A172 (cell line): ENCODE measurements at places on chromosomes 13 and 19.

DNA sequence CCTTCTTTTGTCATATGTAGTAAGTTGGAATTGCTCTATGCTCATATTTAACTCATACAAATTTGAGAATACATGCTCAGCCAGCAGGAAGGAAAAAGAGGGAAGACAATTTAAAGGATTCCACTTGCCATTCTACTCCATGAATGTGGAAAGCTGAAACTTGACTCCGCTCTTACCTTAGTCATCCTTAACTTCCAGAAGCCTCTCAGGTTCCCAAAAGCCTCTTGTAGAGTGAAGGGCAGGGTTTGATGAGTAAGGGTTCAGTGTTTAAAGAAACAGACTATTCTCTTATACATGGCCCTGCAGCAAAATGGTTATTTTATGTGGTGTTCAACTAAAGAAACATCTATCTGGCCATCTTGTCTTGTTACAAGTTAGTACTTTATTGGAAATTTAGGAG is 27.1 kb downstream of the FAM124A start:
- DNase-seq, result no peak

DNA sequence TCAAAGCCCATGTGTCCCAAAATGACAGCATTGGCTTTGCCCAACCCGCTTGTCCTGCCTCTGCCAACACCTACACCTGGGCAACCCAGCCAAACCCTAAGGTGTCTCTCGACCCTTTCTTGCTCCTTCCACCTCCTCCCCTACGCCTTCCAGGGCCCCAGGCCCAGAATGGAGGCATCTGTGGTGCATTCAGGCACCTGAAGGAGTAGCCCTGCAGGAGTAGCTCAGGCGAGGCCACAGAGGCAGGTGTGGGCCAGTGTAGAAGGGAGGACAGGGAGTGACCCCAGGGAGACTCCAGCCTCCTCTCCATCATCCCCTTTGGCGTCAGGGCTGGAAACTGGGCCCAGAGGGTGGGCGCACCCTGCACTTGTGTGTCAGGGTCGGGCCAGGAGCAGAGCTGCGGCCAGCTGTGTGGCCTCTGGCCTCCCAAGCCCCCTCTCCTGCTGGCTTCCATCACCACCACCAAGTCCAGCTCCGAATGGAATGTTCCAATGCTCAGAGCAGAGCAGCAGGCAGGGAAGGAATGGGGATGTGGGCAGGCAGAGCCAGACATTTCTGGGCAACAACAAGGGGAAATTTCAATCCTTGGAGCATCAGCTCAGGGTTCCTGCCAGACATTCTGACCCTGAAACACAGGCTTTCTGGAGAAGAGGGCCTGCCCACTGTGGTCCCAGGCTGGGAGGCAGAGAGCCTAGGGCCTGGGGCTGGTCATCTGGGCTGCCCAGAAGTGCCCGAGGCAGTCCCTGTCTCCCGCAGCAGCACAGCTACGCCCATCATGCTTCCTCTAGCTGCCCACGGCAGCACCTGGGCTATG is 16.4 kb downstream of the PLEKHF1 start:
- DNase-seq, result no peak

GRCh38 chr13:36431204-36432105 is 840 bp upstream of the CCNA1 start:
- no peak for DNase-seq

GRCh38 chr13:101738336-101738735 is 285.9 kb downstream of the ITGBL1 start:
- DNase-seq, result no peak

GRCh38 chr13:111923991-111924677 is 142.8 kb upstream of the SOX1 start:
- no peak for DNase-seq

DNA sequence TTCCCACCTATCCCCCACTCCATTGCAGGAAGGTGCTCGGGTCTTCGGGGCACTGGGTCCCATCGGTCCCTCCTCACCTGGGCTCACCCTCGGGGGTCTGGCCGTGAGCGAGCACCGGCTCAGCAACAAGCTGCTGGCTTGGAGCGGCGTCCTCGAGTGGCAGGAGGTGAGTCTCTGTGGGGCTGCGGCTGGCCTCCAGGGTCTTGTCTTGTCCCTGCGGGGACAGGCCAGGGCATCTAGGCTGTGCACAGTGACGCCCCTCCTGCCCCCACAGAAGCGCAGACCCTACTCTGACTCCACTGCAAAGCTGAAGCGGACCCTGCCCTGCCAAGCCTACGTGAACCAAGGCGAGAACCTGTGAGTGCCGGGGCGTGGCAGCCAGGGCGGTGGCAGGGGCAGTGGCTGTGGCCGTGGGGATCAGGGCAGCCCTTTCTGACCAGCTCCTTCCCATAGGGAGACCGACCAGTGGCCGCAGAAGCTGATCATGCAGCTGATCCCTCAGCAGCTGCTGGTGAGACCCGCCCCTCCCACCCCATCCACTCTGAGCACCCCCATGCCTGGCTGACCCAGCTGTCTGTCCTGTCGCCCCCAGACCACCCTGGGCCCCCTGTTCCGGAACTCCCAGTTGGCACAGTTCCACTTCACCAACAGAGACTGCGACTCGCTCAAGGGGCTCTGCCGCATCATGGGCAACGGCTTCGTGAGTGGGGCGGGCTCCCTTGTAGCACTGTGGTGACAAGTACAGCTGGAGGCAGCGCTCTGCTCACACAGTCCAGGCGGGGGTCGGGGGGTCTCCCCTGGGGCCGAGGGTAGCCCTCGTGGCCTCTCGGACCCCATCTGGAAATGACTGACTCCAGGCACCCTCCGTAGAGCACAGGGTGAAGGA is 3.7 kb downstream of the PTOV1 start:
- DNase-seq, result no peak

DNA sequence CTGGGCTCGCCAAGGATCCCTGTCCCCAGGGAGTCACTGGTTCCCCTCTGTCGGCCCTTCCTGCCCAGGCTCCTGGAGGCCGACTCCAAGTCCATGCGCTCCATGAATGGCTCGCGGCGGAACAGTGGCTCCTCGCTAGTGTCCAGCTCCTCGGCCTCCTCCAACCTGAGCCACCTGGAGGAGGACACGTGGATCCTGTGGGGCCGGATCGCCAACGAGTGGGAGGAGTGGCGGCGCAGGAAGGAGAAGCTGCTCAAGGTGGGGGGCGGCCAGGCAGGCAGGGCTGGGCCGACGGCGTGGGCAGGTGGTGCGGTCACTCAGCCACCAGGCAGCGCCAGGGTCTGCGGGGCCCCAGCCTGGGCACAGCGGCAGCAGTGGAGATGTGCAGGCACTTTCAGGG is 17.6 kb downstream of the EVI5L start:
- no peak for DNase-seq

DNA sequence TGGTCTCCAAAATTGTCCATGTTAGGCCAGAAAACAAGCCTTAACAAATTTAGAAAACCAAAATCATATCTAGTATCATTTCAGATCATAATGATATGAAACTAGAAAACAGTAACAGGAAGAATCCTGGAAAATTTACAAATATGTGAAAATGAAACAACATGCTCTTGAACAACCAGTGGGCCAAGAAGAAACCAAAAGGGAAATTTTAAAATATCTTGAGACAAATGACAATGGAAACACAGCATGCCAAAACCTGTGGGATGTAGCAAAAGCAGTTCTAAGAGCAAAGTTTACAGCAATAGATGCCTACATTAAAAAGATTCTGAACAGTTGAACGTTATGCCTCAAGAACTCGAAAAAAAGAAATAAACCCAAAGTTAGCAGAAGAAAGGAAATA is 32.6 kb downstream of the VWA8 start:
- no peak for DNase-seq

GRCh38 chr13:33316890-33317289 is 31.3 kb upstream of the STARD13 start:
- DNase-seq, result no peak

DNA sequence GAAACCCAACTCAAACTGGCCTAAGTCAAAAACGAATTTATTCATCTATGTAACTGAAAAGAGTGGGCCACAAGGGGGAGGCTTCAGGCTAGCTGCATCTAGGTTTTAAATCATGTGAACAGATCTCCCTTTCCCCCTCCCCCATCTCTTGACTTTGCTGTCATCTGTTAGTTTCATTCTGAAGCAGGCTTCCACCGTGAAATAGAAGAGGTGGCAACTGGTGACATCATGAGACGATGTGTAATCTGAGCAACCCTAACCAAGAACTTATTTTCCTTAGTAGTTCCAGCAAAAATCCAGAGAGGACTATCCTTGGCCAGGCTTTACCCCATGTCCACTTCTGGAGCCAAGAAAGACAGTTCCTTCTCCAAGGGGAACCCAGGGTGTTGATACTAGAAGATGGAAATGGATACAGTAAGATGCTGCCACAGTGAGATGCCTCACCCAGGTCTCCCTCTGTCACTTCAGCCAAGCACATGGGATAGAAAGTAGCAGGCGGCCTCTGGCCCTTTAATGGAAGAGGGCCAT is 9.4 kb downstream of the SAMD4B start:
- no peak for DNase-seq

- DNase-seq, result no peak
Measured at GRCh38 chr13:75938811-75939560, 302.9 kb downstream of the LMO7 start.

GRCh38 chr19:46528601-46529590 is 33.2 kb upstream of the PNMA8B start:
- DNase-seq, result no peak
